ENCODE measurements at places on chromosomes 3 and 15.

DNA sequence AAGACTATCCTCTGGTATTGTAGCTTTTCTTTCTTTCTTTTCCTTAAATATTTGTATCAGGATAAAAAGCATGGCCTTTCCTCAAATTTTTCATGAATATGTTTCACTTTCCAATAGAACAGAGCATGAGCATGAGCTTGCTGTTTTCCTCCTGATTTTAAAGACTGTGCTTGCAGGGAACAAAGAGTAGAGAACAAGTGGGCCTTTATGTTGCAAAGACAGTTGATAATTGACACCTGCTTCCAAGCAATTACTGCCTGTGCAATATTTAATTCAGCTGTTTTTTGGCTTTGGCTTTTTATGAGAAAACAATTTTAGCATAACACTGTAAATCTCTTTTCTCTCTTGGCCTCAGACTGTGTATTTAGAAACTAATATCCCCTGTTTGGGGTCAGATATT, 263.6 kb upstream of the AZI2 start:
- no peak for DNase-seq

DNA sequence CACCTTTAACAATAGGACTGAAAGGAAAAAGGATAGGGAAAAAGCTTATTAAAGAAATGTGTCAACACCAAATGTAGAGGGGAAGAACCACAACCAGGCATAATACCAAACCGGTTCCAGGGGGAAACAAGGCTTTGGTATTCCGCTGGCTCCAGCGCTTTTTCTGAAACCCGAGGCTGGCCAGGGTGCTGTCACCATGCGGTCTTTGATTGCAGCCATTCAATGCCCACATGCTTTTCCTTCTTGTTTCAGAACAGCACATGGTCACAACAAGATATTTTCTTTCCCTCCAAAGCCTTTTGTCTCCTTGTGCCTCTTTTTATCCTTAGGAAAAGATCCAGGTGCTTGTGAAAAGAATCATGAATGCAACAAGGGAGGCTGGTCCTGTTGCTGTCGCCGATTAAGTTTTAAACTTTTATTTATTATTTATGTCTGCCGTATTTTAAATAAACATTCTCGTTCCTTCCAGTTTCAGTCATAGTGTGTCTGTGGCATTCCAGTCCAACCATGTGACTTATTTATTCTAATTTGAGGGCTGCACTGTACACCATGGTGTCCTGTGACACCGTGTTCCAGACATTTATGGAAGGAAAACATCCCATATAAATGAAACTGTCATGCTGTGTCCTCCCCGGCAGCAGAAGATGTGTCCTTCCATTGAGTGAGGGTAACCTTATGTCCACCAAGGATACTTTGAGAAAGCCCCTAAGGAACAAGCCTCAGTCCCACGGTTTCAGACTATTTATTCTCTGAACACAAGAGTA, 41.1 kb downstream of the CCK start:
- DNase-seq = no peak

DNA sequence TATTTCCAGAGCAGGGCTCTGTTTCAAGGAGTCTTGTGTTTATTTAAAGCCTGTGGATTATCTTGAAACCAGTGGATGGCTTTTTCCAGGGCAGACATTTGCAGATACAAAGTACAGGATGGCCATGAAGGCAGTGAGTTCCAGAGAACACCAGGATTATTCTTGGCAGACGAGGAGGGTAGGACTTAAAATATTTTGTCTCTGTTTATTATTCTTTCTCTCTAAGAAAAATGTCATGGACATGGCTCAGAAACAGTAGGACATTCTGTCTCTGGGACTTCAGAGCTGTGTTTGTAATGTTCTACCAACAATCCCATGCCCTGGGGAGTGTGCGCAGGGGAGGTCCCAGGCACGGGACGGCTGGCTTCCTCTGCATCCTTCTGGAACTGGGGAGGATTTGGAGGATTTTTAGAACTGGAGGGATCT, 125.9 kb downstream of the ATP10A start:
- no peak for DNase-seq

DNA sequence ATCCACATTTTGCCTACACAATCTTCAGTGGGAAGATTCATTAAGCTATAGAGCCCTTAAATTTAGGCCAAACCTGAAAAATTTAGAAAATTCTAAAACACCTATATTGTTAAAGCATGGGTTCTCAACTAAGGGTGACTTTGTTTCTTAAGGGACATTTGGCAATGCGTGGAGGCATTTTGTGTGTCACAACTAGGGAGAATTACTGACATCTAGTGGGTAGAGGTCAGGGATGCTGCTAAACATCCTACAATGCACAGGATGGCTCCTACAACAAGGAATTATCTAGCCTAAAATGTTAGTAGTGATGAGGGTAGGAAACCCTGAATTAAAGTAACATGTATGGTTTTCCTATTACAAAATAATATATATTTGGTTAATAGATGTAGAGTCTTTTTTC, 55.8 kb downstream of the TBC1D5 start:
- no peak for DNase-seq

Data from stimulated activated naive CD8-positive, alpha-beta T cell treated with anti-CD3 and anti-CD28 coated beads, Interleukin-15, amount 100 ng/mL, for 72 hours (primary cell).